Mammary epithelial cell (primary cell): ENCODE measurements at places on chromosomes 7 and 10. TPM values are rescaled to one million over a fixed set of nuclear protein-coding genes. Genes with fewer than 3 reads are reported as not detected.
A peak's percentile ranks its signal among the peaks of the same experiment; 100 is the strongest.

GRK5 gene
- polyA plus RNA-seq, result 4.0 TPM

- DNase-seq, result no peak
These were observed 26.8 kb downstream of the VSIR start for GRCh38 chr10:71746344-71747037.

PPP1R17 gene
- not detected for polyA plus RNA-seq

DNA sequence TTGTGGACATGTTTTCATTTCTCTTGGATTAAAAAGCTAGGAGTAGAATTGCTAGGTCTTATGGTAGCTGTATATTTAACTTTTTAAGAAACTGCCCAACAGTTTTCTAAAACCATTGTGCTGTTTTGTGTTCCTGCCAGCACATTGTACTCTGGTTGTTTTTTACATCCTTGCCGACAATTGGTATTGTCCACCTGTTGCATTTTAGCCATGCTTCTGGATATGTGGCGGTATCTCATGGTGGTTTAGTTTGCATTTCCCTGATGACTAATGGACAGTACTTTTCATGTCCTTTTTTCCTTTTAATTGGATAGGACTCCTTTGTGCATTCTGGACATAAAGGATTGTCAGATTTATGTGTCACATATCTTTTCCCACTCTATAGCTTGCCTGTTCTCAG is 45.5 kb downstream of the STK17A start:
- no peak for DNase-seq

DNA sequence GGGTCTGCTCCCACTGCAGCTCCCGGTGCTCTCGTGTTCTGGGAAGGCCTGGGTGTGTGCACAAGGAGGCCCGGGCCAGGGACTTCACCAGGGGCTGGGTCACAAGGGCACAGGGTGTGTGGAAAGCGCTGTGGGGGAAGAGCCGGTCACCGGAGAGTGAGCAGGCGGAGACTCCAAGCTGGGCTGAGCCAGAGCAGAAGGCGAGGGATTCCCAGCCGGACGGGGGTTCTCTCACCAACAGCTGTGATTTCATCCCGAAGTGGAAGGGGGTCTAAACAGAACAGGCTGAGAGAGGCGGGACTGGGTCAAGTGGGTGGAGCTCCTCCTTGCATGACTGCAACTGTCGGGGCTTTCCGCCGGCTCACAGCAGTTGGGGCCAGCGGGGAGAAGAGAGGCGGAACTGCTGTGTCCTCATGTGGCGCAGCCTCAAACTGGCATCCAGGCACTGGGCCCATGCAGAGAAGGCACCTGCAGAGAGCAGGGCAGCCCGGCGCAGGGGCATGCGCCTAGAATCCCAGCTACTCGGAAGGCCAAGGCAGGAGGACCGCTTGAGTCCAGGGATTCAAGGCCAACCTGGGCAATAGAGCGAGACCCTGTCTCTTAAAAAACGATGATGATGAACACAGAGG is 7.6 kb upstream of the ORAI2 start:
- DNase-seq, result no peak

DNA sequence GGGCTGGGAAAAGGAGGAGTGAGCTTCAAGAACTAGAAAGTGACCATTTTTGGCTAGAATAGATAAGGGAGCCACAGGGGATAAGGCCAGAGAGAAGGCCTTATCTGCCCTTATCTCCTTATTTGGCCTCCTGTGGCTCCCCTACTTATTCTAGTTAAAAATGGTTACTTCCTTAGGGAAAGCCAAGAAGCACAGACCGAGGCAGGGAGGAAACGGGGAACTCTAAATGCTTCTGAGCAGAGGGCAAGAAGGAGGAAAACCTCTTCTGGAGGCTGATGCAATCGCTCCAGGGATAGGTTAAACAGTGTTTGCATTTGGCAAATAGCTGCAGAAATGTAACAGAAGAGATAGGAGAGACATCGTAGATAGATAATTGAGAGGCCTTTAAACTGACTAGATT is 18.6 kb downstream of the NRP1 start:
- no peak for DNase-seq

DNA sequence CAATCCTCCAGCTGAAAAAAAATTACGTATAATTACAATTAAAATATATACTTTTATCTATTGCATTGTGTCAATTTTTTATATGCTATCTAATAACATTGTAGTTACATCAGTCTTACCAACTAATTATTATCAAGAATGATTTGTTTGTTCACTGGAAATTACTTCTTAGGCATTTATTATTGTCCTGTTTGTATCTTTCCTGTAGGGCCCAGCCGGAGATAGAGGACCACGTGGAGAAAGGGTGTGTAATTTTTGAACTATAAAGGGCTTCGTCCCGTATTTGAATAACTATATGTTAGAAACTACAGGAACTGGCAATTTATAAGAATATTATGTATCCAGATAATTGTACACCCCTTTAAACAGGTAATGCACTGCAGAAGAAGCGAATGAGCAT is 4.1 kb downstream of the COL1A2 start:
- no peak for DNase-seq

PLAC9 gene
- 0.10 TPM for polyA plus RNA-seq

- no peak for DNase-seq
These were observed 99.9 kb downstream of the GPR26 start for GRCh38 chr10:123766012-123766411.

DNA sequence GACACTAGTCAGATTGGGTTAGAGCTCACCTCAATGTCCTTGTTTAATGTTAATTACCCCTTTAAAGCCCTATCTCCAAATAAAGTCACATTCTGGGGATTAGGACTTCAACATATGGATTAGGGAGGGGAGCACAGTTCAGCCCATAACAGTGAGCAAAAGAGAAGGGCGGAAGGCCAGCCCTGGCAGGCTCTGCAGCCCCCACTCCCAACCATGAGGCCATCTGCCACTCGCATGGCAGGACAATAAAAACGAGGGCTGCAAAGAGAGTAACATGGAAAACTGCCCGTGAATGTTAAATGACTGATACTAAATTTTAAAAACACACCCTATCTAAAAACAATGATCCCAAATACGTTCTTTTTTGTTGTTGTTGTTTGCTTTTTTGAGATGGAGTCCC is 38.7 kb downstream of the RGS10 start:
- no peak for DNase-seq

FAM25G gene
- 1.4 TPM for polyA plus RNA-seq

SPDYE6 gene
- not detected for polyA plus RNA-seq

PITRM1 gene
- polyA plus RNA-seq, result 71.5 TPM

GIMAP4 gene
- not detected for polyA plus RNA-seq

GRCh38 chr7:139131601-139132041 is 22.1 kb upstream of the ZC3HAV1 start:
- no peak for DNase-seq

DNA sequence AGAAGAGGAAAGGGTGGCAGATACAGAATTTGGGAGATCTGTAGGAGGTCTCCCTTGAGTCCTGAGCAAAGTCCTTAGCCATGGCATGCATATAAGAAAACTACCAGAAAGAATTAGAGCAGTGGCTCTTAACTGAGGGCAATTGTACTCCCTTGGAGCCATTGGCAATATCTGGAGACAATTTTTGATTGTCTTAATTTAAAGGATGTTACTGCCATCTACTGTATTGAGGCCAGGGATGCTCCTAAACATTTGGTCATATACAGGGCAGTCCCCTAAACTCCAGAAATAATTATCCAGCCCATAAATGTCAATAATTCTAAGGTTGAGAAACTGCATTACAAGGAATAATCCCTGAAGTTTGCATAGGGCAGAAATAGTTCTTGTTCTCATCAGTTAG is 136.4 kb upstream of the ODAD2 start:
- DNase-seq, result no peak

DNA sequence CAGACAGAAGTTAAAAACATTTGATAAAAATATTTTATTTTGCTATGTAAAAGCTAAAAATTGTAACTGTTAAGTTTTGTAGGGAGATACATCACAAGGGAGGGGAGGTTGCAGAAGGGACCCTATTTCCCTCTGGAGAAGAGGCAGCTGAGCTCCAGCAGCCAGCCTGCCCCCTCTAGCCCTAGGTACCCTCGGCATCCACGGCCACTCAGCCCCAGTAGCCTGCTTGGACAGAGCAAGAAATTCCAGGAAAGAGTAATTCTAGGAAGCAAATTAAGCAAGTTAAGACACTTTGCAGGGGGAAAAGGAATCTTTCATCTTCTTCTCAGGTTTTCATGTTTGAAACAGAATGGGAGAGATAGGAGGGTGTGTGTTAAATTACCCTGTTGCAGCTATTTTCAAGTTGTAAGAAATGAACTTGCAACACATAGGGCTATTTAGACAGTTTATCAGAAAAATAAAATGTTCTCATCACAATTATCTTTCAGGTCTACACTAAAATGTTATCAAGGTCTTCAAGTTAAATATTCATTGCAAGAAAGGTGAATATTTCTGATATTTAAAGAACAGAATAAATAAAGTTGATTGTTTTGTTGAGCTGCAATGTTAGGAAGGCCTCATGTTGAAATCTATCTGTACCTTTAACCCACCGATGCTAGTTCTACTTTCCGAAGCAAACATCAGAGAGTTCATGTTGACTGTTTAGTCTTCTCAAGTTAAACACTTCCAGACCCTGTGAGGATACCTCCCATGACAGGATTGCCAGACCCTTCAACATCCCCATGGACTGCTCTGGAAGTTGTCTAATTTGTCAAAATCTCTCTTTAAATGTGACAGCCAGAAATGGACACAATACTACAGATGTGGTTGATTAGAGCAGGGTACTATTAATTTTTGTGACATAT is 5.5 kb downstream of the SGCE start:
- DNase-seq, result peak; percentile 35

PNLIPRP1 gene
- not detected for polyA plus RNA-seq

DNA sequence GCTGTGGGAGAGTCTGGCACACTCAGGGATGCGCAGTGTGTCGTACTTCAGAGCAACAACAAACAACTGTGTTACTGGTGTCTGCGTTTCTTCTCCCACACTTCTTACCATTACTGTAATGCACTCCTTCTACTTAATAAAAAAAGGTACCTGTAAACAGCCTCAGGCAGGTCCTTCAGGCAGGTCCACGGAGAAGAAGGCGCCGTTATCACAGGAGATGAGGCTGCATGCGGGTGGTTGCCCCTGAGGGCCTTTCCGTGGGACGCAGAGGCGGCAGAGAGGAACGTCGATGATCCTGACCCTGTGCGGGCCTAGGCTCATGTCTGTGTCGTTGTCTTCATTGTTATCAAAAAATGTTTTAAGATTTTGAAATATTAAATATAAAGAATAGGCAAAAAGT is 29.4 kb downstream of the NKX6-2 start:
- DNase-seq, result no peak

- peak; percentile 16 for DNase-seq
These were observed 76.1 kb upstream of the CPXM2 start for GRCh38 chr10:123967626-123968243.

DNA sequence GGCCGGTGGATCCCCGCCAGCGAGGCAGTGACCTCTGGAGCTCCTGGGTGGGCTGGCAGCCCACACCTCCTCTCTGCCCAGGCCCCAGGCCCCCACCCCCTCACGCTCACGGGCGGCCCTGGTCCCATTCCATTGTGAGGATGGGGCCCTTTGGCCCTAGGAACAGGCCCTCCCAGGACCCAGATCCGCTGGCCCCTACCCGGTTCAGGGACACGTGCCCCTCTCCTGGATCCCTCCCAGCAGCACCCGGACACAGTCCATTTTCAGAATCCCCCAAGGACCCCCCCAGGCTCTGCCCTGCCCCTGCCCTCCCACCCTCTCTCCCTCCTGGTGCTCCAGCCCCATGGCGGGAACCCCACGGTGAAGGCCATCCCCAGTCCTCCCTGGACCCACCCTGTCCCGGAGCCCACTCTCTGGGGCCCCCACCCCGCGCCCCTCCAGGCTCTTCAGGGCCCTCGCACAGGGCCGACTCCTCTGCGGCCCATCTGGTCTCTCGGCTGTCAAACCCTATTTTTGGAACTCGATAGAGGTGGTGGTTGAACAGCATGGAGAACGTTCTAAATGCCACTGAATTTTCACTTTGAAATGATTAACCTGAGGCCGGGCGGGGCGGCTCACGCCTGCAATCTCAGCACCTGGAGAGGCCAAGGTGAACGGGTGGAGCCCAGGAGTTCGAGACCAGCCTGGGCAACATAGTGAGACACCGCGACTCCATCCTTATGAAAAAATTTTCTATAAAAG is 8.1 kb downstream of the ADAP1 start:
- no peak for DNase-seq

DNA sequence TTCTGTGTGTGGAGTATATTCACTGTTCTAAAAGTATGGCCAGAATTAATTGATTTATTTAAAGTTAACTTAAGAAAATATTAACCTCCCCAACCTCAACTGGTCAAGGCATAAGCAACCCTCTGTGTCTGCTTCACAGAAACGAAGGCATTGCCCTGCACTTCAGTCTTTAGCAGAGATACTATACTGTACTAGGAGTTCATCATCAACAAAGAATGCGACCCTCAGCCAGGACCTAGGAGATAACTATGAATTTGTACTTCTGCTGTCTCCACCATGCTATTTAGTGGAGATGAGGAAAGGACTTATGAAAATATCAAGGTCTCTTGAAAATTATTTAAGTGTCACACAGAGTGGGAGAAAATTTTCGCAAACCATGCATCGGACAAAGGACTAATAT is 35.7 kb upstream of the SEMA3D start:
- DNase-seq, result no peak

MGAM2 gene
- 0.03 TPM for polyA plus RNA-seq

DNA sequence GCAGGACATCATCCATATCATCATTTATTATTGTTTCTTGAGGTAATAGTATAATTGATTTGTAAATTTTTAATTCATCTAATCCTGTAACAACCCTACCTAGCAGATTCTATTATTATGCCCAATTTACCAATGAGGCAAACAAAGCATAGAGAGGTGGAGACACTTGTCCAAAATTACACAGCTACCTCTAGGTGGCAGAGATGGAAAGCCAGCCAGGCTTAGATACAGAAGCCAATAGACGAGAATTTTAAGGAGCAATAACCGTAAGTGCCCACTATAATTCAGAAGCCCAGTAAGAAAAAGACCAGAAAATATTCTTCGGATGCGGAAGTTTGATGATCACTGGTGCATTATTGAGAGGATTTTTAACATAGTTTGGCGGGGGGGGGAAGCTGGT is 54.0 kb downstream of the ANK3 start:
- DNase-seq, result no peak

DNA sequence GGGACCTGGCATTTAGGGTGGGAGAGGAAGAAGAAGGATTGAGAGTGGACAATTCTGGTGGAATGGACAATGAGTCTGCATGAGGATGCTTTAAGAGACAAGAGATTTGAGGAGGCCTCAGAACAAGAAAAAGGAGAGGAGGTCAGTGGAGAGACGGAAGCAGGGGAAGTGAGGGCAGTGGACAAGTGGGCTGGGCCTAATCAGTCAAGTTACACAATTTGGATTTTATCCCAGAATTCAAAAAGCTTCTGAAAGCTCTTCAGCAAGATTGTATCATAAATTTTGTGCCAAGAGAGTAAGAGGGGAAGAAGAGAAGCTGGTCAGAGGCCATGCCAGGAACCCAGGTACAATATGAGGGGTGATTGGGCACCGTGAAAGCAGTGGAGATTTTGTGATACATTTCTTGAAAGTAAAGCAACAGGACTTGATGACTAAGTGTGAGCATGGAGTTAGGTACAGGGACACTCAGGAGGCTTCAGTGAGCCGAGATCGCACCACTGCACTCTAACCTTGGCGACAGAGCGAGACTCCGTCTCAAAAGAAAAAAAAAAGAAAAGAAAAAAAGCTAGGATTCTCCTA is 19.3 kb upstream of the TSPAN13 start:
- no peak for DNase-seq
